ENCODE measurements at places on chromosomes 6 and 20. TPM values are rescaled to one million over a fixed set of nuclear protein-coding genes. Genes with fewer than 3 reads are reported as not detected.

The FOXA2 gene
- 3.1 TPM for total RNA-seq

The CAP2 gene
- 7.2 TPM for total RNA-seq

GRCh38 chr6:145087034-145087433 lies 648.3 kb downstream of the EPM2A start:
- no peak overlapping the region for H3K4me3 ChIP-seq
- no peak for DNase-seq
- peaks cover 11% of the 10 kb centered on the region for H3K4me1 ChIP-seq
- no peak overlapping the region for H3K27ac ChIP-seq
- H3K36me3 ChIP-seq: no peaks in the 10 kb centered on the region
- no peaks in the 10 kb centered on the region for H3K27me3 ChIP-seq

DNA sequence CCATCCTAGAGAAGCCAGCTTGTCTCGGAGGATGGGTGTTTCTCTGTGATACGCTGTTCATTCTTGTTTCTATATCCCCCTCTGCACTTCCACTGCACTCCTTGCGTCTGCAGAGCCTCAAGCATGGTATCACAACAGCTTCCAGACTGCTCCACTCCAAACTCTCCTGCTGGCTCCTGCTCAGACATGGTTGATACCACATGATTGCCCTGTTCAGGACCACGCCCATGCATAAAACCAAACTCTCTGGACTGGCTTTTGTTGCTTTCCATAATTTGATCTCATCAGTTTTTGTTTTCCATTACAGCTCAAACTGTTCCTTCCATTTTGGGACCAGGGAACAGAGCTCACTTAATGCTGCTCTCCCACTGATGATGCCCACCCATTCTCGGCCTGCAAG lies 30.0 kb upstream of the SMIM29 start:
- DNase-seq: no peak
- H3K36me3 ChIP-seq: 0 out of 2 replicates have a peak, but pooled peaks cover 3% of the 10 kb centered on the region
- no peak overlapping the region for H3K4me3 ChIP-seq
- no peaks in the 10 kb centered on the region for H3K27me3 ChIP-seq
- no peak overlapping the region for H3K27ac ChIP-seq

DNA sequence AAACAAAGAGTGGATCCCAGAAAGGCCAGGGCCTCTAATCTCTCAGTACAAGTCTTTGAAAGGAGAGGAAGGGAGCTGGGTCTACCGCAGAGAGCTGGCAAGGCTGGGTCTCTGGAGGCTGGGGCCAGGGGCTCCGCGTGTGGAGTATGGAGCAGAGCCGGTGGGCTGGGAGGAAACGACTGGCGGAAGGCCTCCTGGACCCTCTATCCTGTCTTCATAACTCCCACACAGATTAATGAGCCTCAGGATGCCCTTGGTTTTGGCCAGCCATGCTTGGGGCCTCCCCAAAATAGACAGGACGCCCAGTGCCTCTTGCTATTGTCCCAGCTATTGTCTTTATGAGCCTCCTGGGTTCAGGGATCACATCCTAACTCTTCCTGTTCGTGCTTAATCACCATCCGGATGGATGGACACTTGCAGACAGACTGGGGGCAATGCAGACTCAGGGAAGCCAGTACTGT lies 306.4 kb downstream of the DHX35 start:
- no peak overlapping the region for H3K4me3 ChIP-seq
- H3K27ac ChIP-seq: no peak overlapping the region
- no peak for DNase-seq

- peaks cover 56% of the 10 kb centered on the region for H3K27me3 ChIP-seq
- peaks cover 38% of the 10 kb centered on the region for H3K36me3 ChIP-seq
- H3K27ac ChIP-seq: no peak overlapping the region
- no peaks in the 10 kb centered on the region for H3K4me1 ChIP-seq
- H3K4me3 ChIP-seq: no peak overlapping the region
These were observed 1.4 kb downstream of the DEFB124 start for GRCh38 chr20:31473331-31474096.

- no peak for DNase-seq
- peaks cover 38% of the 10 kb centered on the region for H3K36me3 ChIP-seq
- no peak overlapping the region for H3K27ac ChIP-seq
- no peak overlapping the region for H3K4me3 ChIP-seq
These were observed 76.1 kb downstream of the ITCH start for GRCh38 chr20:34439168-34439567.
